ENCODE measurements at places on chromosomes 7 and 10.
A peak's percentile ranks its signal among the peaks of the same experiment; 100 is the strongest.

DNA sequence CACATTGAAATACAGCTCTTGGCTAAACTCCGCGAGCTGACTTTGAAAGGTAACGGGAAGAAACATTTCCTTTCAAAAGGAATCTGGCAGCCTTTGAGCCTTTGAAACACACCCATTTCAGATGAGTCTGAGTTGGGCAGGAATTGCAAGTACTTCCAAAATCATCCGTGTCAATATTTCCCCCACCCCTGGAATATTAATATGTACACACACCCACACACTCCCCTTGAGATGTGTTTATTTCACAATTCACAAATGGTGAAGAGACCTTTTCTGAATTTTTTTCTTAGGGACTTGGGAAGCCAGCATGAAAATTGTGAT lies 438.7 kb upstream of the NRP1 start:
- no peak for DNase-seq

DNA sequence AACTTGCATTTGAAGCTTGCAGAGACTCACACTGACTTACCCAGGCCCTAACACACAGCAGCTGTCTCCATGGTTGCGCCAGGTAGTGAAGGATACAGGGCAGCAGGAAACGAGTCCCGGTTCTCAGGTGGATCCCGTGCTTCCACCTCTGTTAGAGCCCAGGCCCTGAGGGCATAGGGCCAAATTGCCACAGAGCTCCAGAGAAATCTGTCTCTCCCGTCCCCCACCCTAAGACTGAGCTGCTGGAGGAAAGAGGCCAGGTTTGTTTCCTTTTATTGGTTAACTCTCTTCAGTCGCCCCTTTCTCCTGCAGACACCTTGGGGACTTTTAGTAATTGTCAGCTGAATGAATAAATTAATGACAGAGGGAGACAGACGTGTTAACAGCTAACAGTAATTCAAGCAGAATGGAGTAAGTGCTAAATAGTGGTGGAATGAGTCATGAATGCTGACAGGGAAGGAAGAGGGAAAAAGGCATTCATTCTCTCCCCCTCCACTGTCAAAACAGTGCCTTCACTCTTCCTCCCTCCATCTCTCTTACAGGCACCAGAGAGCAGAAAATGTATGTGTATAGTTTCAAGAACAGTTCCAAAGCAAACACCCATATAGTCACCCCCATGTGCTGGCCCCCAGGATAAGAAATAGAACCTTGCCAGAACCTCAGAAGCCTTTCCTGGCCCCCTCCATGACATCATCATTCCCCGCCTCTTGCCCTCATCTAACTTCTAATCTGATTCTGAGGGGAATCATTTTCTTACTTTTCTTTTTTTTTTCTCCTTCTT lies 16.8 kb upstream of the DLG5 start:
- DNase-seq, result no peak

GRCh38 chr7:288671-289101 lies 1.3 kb upstream of the FOXL3 start:
- no peak for DNase-seq

DNA sequence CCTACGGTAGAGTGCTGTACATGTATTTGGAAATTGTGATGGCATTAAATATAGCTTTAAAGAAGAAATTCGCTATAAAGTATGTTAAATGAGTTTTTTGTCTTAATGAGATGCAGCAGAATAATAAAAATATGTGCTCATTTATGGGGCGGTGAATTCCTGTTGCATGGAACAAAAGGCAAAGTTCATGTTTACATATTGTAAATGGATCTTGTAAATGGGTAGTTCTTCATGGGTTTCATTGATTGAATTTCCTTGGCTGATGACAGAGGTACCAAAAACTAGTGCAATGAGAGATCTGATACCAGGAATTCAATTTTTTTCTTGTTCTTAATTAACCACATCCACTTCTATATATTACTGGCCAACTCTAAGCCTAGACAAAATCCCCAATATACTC lies 284.2 kb downstream of the SUGCT start:
- no peak for DNase-seq

DNA sequence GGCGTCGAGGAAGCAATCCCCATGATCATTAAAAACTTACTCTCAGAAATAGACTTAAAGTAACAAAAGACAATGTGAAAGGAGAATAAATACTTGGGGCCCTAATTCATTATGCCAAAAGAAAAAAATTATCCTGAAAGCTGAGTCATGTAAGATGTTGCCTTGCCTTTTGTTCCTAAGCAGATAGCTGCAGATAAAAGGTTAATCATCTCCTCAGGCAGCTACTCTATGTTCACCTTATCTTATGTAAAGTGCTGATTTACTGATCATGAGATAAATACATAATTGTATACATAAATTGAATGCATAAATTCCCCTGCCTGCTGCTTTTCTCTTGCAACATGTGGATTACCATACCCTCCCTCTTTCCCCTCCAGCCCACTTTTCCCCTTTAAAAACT lies 28.1 kb upstream of the CREB3L2 start:
- no peak for DNase-seq

GRCh38 chr10:71472466-71472865 lies 75.7 kb downstream of the CDH23 start:
- DNase-seq, result no peak

- no peak for DNase-seq
Observed at GRCh38 chr7:69277366-69277765, 320.9 kb upstream of the AUTS2 start.

DNA sequence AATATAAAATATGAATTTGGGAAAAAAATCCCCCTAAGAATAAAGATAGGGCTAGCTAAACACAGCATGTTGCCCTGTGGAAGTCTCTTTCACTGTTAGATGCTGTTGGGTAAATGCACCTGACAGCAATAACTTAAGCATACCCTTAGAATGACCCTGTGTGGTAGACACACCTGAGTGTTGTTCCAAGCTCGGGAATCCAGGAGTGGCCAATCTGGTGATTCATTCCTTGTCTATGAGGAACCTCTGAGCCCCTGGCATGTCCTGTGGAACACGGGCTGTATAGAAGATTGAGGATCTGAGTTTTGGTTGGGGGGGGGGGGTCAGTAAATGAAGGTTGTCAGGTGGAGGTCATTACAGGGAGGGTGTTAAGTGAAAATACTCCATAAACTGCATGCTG lies 730.0 kb upstream of the IGFBP3 start:
- no peak for DNase-seq

GRCh38 chr7:23618241-23618640 lies 21.1 kb downstream of the CCDC126 start:
- no peak for DNase-seq

- no peak for DNase-seq
Observed at GRCh38 chr10:124099604-124100003, 6.2 kb upstream of the CHST15 start.

GRCh38 chr10:81876253-81877077 lies 1.5 kb downstream of the NRG3 start:
- no peak for DNase-seq

- no peak for DNase-seq
Observed at GRCh38 chr7:90250601-90251303, 5.8 kb downstream of the CFAP69 start.

DNA sequence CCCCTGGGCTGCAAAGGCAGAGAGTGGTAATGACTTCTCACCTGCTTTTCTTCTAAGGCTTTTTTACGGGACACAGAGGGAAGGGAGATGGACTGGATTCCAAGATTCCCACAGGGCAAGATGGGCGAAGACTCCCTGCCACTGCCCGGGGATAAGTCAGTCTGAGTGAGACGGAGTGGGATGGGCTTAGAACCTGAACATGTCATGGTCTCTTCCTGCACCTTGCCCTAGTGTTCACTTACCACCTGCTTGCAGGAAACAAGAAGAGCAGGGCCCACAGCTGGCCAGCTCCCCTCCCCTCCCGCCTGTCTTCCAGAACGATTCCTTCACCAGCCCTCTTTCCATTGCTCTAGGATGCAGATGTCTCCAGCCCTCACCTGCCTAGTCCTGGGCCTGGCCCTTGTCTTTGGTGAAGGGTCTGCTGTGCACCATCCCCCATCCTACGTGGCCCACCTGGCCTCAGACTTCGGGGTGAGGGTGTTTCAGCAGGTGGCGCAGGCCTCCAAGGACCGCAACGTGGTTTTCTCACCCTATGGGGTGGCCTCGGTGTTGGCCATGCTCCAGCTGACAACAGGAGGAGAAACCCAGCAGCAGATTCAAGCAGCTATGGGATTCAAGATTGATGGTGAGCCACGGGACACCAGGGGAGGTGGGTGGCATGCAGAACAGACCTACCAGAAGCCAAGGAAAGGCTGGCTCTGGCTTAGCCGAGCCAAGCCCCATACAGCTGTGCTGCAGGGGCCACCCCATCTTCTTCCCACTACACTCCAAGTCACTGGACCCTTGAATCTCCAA lies 1.3 kb downstream of the SERPINE1 start:
- no peak for DNase-seq

DNA sequence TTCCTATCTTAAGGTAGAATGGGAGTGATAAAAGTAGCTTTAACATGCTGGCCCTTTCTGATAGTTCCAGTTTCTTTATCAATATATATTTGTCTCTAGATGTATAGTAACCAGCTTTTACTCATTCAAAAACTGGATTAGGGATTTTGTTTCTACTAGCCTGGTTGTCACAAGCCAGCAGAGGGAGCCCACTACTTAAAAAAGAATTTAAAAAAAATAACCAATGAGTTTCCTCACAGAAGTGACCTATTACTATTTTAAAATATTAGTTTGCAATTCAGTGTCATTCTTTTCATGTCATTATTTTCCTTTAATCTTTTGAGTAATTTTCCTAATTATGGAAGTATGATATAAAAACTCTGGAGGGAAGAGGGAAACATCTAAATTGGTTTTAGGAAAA lies 142.1 kb downstream of the PHTF2 start:
- DNase-seq, result peak; percentile 19

DNA sequence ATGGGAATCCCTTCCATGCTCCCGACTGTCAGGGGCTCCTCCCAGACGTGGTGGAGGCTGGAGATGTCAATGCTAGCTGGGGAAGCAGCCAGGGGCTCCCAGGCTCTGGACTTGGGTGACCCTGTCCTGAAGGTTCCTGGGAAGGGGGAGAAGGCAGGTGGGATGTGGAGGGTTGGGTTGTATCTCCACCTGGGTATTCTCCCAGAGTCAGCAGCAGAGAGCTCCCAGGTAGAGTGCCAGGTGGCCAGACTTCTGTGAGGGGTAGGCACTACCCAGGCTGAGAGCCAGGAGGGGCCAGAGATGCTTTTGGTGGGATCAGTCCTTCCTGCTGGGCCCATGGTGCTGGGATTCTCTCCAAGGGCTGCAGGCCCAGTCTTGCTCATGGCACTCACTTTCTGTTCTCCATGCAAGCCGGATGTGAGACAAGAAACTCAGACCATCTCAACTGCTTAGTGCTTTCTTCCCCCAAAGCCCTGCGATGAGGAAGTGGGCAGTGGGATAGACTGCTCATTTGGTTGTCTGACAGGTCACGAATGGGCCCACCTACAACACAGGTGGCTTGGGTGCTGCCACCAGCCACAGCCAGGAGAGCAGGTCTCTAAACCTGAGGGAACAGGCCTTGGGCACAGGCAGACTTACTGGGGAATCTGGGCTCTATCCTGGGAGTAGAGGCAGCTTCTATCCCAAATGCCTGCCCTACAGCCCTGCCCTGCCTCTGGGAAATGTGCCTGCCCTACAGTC lies 52.5 kb upstream of the CAMK2B start:
- DNase-seq, result no peak

DNA sequence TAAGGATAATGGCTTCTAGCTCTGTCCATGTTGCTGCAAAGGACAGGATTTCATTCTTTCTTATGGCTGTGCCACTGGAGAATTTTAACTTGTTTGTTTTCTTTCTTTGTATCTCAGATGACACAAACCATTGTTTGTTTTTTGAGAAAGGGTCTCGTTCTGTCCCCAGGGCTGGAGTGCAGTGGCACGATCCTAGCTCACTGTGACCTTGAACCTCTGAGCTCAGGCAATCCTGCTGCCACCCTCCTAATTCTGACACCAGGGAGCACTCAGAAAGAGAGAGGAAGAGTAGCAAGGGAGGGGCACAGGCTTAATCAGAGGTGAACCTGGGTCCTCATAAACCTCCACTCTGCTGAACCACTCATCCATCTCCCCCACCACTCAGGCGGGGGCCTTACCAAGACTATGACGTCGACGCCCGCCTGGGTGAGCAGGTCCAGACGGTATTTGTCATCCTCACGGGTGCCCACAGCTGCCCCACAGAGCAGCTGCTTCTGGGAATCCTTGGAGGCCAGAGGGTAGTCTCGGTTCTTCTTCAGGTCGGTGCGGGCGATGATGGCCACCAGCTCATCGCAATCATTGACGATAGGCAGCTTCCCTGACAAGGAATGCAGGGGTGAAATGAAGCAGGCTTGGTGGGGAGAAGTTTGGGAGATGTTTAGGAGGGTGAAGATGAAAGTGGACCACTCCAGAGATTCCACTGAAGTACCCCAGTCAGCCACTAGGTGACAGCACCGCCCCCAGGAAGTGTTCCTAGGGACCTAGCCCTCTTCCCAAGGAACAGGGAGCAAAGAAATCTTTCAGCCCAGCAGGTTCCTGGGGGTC lies 11.6 kb downstream of the IMPDH1 start:
- DNase-seq, result peak; percentile 59

DNA sequence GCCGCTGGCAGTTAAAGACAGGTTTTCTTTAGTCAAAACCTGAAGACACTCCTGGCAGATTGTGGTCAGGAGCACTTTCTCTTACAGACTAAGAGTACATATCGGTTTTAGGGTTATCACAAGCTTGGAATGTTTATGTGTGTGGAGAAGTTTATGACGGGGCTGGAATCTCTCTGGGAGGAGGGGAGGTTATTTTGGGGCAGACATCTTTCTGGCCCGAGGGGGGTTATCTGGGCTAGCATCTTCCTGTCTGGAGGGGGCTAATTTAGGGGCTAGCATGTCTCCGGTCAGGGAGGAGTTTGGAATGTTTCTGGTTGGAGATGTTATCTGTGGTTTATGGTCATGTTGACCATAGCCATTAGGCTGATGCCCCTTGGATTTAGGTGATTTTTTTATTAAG lies 141.2 kb upstream of the KIF5B start:
- no peak for DNase-seq

- no peak for DNase-seq
Observed at GRCh38 chr7:25537662-25538375, 309.5 kb upstream of the NPVF start.

DNA sequence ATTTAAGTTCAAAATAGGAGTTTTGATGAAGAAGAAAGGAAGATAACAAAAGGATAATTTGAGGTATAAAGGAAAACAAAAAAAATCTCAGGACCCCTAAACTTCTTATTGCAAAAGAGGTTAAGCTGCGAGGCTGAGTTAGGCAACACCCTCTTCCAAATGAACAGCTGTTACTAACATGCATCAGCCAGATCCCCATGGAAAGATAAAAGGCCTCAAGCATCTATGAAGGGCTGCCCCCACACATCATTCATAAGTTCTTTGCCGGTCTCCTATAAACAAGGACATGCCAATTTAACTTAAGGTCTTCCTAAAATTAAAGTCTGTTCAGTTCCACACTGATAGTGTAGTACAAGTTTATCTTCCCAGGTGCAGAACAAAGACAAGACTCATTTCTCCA lies 75.8 kb upstream of the IMMP2L start:
- no peak for DNase-seq

GRCh38 chr10:74852381-74852780 lies 26.0 kb downstream of the KAT6B start:
- DNase-seq, result no peak

- no peak for DNase-seq
Observed at GRCh38 chr10:109450702-109451101, 472.6 kb downstream of the XPNPEP1 start.

- DNase-seq, result no peak
Observed at GRCh38 chr7:109752068-109752467, 1182.4 kb downstream of the DNAJB9 start.

- DNase-seq, result no peak
Observed at GRCh38 chr7:8783229-8783628, 349.8 kb downstream of the NXPH1 start.
